Cardiac septum (tissue), 1 donor: ENCODE measurements at places on chromosomes 6 and 20.
A peak's percentile ranks its signal among the peaks of the same experiment; 100 is the strongest.

GRCh38 chr6:53311586-53311935, 37.2 kb downstream of the ELOVL5 start:
- no peak for DNase-seq

DNA sequence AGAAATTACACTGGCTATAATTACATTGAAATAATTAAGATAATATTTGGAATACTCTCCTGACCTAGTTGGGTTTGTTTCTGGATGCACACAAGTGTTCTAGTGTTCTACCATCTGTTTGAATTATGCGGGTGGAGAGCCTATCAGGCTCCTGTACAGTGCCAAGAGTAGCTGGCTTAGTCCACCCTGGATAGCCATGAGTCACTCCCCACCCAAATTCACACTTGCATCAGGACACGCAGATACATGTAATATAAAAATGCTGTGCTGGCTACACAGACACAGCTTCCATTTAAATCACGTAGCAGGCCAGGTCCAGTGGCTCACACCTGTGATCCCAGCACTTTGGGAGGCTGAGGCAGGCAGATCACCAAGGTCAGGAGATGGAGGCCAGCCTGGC, 686.2 kb upstream of the SLC35B3 start:
- no peak for DNase-seq

DNA sequence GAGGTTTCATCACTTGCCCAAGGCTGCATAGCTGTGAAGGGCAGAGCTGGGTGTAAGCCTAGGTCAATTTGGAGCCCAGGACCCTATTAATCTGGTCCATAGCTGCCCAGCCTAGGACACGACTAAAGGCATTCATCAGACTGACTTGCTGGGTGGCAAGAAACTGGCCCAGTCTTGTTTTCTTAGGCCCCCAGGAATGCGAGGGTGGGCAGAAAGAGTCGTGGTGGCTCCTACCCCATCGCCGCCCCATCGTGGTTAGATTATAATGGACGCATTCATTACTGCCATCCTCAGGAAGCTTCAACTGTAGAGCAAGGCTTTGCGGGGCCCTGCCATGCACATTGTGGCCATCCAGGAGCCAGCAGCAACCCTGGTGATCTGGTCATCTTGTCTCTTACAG, 16.1 kb downstream of the DYNLRB1 start:
- DNase-seq = peak; percentile 46

- DNase-seq = no peak
Measured at GRCh38 chr6:27684264-27685211, 211.6 kb upstream of the ZNF184 start.

- DNase-seq = no peak
Measured at GRCh38 chr6:73579851-73580246, 59.0 kb upstream of the EEF1A1 start.

DNA sequence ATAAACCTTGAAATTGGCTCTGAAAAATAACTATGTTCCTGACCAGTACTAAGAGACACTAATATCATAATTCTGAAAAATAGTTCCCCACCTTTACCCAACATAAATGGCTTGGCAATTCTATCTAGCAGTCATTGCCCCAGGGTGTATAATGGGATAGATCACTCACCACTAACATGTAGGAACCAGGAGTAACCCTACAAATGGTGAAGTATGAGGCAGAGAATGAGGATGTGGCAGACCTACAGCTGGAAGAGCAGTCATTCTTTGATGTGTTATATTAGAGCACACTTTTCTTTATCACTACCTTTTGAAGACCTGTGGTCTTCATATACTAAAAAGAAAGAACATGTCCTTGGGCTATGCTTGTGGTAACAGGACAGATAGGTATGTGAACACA, 136.5 kb upstream of the SYNDIG1 start:
- DNase-seq = no peak

DNA sequence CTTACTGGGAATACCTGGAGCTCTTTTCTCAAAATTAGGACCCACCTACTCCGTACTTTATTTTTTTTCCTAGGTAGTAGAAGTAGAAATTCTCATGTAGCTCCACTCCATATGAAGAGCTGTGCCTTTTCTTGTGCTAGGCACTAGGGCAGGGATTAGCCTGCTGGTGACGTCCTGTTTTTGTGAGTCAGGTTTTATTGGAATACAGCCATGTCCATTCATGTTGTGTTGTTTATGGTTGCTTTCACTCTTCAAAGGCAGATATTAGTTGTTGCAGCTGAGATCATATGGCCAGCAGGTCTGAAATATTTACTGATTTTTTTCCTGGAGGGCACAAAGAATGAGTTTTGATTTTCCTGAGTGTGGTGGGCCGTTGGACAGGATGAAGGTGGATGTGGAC, 20.5 kb downstream of the XRN2 start:
- no peak for DNase-seq

DNA sequence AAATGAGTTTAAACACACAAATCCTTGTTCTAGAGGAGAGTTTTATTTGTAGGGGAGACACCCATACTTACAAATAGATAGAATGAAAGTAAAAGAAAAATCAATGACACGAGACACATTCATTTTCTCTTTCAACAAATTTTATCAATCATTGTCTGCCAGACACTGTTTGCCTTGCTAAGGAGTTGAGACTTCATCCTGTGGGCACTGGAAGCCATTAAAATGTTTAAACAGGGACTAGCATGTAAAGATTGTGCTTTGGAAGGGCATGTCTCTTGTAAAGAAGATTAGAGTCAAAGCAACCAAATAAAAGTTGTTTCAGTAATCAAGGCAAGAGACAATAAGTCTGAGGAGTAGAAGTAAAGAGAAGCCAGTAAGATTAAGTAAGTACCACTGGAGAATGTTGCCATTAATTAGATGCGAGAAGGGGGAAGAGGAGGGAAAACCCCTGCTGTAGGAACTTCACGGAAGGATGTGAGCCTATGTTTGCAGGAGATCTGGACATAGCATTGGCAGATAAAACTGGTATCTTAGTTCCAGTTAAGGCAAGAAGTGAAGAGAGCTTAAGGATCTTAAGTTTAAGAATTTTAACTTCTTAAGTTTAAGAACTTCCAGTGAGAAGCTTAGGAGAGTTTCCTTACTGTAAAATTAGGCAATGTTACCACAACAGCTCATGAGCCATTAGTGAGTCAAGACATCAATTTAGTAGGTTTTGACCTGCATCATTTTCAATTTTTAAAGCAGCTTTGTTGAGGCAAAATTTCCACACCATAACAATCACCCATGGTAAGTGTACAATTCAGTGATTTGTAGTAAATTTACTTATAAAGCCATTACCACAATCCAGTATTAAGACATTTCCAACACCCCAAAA, 117.0 kb upstream of the UST start:
- no peak for DNase-seq

GRCh38 chr20:56506103-56506502, 18.4 kb upstream of the FAM209A start:
- DNase-seq = no peak

- no peak for DNase-seq
Measured at GRCh38 chr6:99186417-99186816, 163.1 kb downstream of the FAXC start.

GRCh38 chr6:71289039-71289801, 609 bp downstream of the OGFRL1 start:
- DNase-seq = peak; percentile 80

GRCh38 chr20:9454791-9455190, 59.6 kb upstream of the LAMP5 start:
- DNase-seq = no peak

DNA sequence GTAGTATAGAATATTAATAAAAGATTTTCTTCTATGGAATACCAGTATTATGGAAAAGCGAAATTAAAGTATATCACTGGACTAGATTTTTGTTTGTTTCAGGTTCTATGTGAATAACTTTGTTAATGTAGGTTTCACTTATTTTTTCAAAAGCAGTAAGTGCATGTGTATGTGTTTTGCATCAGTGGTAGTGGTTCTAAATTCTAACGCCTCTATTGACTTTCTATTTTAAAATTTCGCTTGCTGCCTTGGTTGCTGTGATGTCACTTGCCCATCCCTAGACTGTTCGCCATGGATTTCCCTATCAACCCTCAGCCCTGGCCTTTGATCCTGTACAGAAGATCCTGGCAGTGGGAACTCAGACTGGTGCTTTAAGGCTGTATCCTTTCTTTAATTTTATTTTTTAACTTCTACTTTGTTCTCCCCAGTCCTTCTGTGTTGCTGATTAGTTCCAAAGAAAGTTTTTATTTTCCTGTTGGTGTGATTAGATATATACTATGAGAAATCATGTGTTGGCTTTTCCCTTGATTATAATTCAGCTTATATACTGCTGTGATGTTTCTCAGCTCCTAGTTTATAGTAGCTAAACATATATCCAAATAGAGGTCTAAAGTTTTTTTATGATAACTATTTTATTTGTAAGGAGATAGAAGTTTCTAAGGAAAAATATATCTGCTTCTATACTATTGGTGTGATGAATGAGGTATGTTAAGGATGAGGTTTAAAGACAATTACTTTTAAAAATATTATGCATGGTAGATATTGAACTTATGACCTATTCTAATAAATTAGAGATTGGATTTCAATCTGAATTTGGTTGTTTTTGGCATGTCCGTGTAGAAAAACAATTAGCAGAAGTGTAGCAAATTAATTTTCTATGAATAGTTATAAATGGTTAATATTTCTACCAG, 1.7 kb downstream of the STXBP5 start:
- no peak for DNase-seq

GRCh38 chr20:63091901-63092659, 85.3 kb upstream of the BHLHE23 start:
- peak; percentile 68 for DNase-seq

DNA sequence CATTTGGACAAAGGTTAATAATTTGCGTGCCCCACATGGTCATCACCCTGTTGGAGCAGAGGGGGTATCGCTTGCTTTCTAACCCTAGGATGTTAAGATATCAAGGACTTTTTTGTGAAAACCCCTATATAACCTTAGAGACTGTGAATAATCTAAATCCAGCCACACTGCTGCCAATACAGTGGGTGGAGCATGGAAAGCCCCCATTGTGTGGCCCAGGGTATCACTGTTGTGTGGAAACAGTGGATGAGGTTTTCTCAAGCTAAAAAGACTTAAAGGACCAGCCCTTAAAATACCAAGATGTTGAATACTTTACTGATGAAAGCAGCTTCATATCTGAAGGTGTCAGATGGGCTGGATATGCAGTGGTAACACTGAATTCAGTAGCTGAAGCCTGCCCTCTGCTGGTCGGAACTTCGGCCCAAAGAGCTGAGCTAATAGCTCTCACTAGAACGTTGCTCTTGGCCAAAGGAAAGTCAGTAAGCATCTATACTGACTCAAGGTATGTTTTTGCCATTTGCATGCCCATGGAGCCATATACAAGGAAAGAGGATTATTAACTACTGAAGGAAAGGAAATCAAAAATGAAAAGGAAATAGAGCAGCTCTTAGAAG, 695.2 kb downstream of the PHF3 start:
- DNase-seq = no peak

DNA sequence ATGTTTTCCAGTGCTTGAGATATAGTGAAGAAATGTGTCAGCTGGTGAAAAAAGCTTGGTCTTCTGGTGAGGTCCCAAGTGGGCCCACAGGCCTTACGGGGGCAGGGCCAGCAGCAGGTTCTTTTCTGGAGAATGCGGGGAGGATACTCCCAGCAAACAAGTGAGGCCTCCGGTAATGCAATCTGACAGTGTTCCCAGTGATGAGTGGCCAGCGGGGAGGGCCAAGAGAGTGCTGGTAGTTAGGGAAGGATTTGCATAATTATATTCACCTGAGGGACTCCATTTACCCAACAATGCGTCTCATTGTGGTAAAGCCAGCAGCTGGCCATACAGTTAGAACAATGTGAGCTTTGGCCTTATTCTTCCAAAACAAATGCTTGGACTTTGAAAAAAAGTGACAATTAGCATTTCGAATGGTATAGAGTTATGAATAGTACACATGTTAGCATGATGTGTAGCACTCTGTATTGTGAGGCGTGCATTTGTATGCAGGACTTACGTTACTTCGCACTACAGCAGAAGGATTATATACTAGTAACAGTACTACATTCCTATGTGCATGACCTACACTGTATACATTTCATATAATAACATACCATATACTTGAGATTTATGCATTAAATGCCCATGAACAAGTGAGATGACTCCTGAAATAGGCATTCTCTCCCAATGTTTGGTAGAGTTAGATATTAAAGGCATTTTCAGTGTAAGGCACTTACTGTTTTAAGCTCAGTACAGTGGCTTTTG, 69.8 kb downstream of the MYB start:
- DNase-seq = no peak

DNA sequence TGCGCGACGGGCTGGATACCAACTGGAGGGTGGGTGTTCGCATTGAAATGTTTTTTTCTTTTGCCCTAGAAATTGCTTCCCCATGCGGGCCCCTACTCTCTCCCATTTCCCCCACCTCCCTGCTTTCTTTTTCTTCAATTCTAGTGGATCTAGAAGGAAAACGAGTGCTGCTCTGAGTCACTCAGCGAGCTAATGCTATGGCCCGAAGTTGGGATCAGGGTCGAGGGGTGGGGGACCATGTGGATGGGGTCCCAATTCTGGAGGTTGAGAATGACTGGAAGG, 71.5 kb downstream of the SOX4 start:
- no peak for DNase-seq

- no peak for DNase-seq
Measured at GRCh38 chr6:156449128-156449527, 328.1 kb upstream of the ARID1B start.

GRCh38 chr6:31776989-31777666, at the start of gene VWA7:
Gene VWA7, minus strand, starts transcription at chr6:31777328. Its CDS starts 549 bp downstream, at chr6:31776779.
- DNase-seq = peak; percentile 86

GRCh38 chr20:62122654-62123449, 577 bp downstream of the LSM14B start:
- no peak for DNase-seq

DNA sequence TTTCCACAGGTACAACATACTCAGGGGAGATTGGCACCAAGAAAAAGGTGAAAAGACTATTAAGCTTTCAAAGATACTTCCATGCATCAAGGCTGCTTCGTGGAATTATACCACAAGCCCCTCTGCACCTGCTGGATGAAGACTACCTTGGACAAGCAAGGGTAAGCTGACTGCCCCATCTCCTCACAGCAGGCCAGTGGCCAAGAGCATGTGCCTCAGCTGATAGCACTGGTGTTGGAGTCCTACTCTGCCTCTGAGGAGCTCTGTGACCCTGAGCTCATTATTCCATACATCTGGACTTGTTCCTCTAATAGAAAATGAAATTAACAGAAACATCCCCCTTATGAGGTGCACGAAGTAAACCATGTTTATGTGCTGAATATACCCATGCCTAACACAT, 102.8 kb downstream of the MTFR2 start:
- DNase-seq = no peak

GRCh38 chr6:35724059-35724458, 12.8 kb upstream of the ARMC12 start:
- DNase-seq = no peak

DNA sequence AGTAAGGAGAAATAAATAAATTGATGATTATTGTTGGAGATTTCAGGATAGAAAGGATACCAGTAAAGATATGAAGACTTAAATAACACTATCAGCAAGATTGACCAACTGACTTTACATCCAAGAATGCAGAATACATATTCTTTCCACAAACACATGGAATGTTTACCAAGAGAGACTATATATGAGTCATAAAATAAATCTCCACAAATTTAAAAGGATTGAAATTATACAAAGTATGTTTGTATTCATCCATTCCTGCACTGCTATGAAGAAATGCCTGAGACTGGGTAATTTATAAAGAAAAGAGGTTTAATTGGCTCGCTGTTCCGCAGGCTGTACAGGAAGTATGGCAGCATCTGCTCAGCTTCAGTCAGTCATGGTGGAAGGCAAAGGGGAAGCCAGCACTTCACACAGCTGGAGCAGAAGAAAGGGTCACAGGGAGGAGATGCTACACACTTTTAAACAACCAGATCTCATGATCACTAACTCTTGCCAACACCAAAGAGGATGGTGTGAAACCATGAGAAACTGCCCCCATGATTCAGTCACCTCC, 56.7 kb upstream of the TNFRSF21 start:
- DNase-seq = no peak
